Nephron progenitor cell (in vitro differentiated cells): ENCODE measurements at places on chromosomes 3 and 15.

GRCh38 chr15:44471885-44472455, 44.5 kb downstream of the CTDSPL2 start:
- DNase-seq, result no peak
- no peaks in the 10 kb centered on the region for H3K27me3 ChIP-seq
- no peak overlapping the region for H3K4me3 ChIP-seq
- H3K36me3 ChIP-seq, result peaks cover 83% of the 10 kb centered on the region
- no peaks in the 10 kb centered on the region for H3K4me1 ChIP-seq

DNA sequence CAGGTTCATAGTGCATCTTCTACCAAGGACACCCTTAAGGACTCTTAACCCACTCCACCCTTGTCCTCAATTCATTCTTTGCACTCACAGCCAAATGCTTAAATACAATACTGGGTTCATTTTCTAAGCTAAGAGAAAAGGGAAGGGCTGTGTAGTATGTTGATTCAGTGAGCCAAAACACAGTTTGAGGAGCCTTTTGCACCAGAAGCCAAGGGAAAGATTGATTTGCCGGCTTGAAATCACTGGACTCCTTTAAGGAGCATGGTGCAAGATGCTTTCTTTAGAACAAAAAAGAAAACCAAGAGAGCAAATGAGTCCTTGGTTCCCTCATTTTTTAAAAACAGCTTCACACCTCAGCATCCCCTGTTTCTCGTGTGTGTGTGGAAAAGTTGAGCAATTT, 47.8 kb downstream of the BOC start:
- peaks cover 79% of the 10 kb centered on the region for H3K36me3 ChIP-seq
- DNase-seq, result no peak
- H3K4me3 ChIP-seq, result no peak overlapping the region

- H3K27me3 ChIP-seq, result peaks cover 9% of the 10 kb centered on the region
- H3K4me3 ChIP-seq, result no peak overlapping the region
- H3K36me3 ChIP-seq, result no peaks in the 10 kb centered on the region
- DNase-seq, result no peak
- H3K4me1 ChIP-seq, result peaks cover 10% of the 10 kb centered on the region
- no peak overlapping the region for H3K27ac ChIP-seq
Measured at GRCh38 chr3:40737343-40737742, 212.6 kb downstream of the ZNF621 start.

GRCh38 chr3:120393243-120393642, 44.1 kb upstream of the LRRC58 start:
- H3K4me3 ChIP-seq, result no peak overlapping the region
- no peak for DNase-seq
- no peaks in the 10 kb centered on the region for H3K27me3 ChIP-seq
- H3K36me3 ChIP-seq, result peaks cover 45% of the 10 kb centered on the region
- no peaks in the 10 kb centered on the region for H3K4me1 ChIP-seq

- no peak overlapping the region for H3K4me3 ChIP-seq
- no peaks in the 10 kb centered on the region for H3K27me3 ChIP-seq
- peaks cover 7% of the 10 kb centered on the region for H3K4me1 ChIP-seq
- DNase-seq, result no peak
- no peak overlapping the region for H3K27ac ChIP-seq
Measured at GRCh38 chr15:35871282-35871681, 325.3 kb upstream of the DPH6 start.

- no peak for DNase-seq
- no peaks in the 10 kb centered on the region for H3K36me3 ChIP-seq
- peak overlapping the region; percentile 42 for H3K27ac ChIP-seq
- peaks cover 58% of the 10 kb centered on the region for H3K4me1 ChIP-seq
- H3K27me3 ChIP-seq, result peaks cover 6% of the 10 kb centered on the region
Measured at GRCh38 chr15:55823191-55823670, 80.3 kb upstream of the PRTG start.

- no peak overlapping the region for H3K27ac ChIP-seq
- DNase-seq, result no peak
- H3K27me3 ChIP-seq, result peaks cover 6% of the 10 kb centered on the region
- no peak overlapping the region for H3K4me3 ChIP-seq
Measured at GRCh38 chr3:107382631-107383030, 5.4 kb downstream of the CCDC54 start.

GRCh38 chr3:50385754-50386153, 26.4 kb upstream of the TMEM115 start:
- peaks cover 4% of the 10 kb centered on the region for H3K27me3 ChIP-seq
- DNase-seq, result no peak
- H3K4me1 ChIP-seq, result peaks cover 36% of the 10 kb centered on the region
- no peak overlapping the region for H3K4me3 ChIP-seq

- H3K36me3 ChIP-seq, result no peaks in the 10 kb centered on the region
- no peak overlapping the region for H3K27ac ChIP-seq
- peaks cover 6% of the 10 kb centered on the region for H3K4me1 ChIP-seq
- peaks cover 6% of the 10 kb centered on the region for H3K27me3 ChIP-seq
- DNase-seq, result no peak
Measured at GRCh38 chr15:53247041-53247708, 457.0 kb upstream of the ONECUT1 start.

GRCh38 chr3:28924744-28925360, 356.0 kb upstream of the RBMS3 start:
- no peak overlapping the region for H3K4me3 ChIP-seq
- H3K4me1 ChIP-seq, result no peaks in the 10 kb centered on the region
- no peaks in the 10 kb centered on the region for H3K36me3 ChIP-seq
- peaks cover 2% of the 10 kb centered on the region for H3K27me3 ChIP-seq
- DNase-seq, result no peak

DNA sequence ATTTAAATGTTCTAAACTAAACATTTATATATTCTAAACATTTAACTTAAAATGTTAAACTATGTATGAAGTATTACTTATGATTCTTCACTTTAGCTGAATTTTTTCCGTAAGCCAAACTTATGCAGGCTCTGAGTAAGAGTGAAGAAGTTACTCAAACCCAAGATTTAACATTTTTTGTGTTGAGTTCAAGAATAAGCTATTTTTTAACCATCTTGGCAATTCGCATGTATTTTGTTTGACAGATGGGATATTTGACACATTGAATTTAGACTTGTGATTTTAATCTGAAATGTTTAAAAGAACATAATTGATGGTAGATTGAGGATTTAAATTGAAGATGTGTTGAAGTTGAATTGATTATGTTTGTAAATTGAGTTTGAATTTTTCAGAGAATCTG, 14.6 kb upstream of the PPP2R3A start:
- H3K27ac ChIP-seq, result no peak overlapping the region
- no peaks in the 10 kb centered on the region for H3K36me3 ChIP-seq

DNA sequence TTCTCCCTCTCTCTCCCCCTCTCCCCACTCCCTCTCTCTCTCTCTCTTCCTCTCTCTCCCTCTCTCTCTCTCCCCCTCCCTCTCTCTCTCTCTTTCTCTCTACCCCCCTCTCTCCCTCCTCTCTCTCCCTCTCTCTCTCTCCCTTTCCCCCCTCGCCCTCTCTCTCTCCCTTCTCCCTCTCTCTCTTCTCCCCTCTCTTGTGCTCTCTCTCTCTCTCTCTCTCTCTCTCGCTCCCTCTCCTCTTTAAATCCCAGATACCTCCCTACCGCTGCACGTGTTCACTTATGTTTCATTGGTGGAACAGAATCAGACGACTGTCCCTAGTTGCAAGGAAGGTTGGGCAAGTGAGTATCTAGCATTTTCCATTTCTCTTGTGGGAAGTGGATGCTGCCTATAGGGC, 166.5 kb downstream of the EBLN2 start:
- no peak overlapping the region for H3K27ac ChIP-seq
- no peaks in the 10 kb centered on the region for H3K27me3 ChIP-seq
- H3K4me1 ChIP-seq, result peaks cover 54% of the 10 kb centered on the region
- H3K36me3 ChIP-seq, result no peaks in the 10 kb centered on the region

- H3K27ac ChIP-seq, result no peak overlapping the region
- H3K36me3 ChIP-seq, result no peaks in the 10 kb centered on the region
- no peak overlapping the region for H3K4me3 ChIP-seq
- H3K27me3 ChIP-seq, result peaks cover under 1% of the 10 kb centered on the region
- DNase-seq, result no peak
Measured at GRCh38 chr3:57709559-57709958, 16.7 kb upstream of the DENND6A start.

DNA sequence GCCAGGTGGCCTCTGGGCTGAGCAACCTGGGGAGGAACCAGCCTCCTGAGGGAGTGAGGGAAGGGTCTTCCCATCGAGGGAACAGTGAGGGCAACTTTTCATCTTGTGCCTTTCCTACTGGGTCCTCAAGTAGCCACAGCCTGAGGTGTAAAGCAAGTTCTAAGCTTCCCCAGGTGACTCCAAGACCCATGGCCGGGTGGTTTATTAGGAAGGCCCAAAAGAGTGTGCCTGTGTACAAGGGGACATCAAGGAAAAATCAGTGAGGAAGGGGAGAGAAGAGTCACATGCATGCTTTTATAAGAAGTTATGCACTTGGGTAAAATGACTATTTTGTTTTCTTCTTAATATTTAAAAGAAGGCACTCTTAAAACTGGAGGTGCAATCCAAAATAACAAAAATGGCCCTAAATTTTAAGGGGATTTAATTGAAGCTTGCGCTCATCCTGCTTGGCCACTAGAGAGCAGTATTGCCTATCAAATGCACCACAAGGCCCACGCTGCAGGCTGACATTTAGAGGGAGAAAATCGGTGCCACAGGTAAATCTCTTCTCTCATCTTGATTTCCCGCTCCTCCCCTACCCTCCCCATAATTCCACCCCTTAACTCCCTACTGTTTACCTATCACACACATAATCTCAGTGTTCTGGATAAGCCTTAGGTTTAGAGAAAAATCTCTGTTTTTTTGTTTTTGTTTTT, 6.7 kb downstream of the NANOGP8 start:
- H3K27ac ChIP-seq, result no peak overlapping the region
- no peaks in the 10 kb centered on the region for H3K27me3 ChIP-seq
- no peaks in the 10 kb centered on the region for H3K4me1 ChIP-seq

DNA sequence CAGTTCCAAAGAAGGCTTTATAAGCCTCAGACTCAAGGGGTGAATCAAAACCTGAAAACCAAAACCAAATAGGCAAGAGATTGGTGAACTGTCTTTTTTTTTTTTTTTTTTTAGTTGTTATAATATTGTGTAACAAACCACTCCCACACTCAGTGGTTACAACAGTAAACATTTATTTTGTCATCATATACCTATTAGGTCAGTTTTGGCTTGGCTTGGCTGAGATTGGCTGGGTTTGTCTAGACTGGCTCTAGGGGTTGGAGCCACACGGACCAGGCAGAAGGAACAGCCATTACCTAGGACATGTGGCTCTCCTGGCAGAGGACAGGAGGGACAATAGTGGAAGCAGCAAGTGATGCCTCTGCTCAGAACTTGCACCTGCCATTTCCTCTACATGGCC, 26.4 kb upstream of the RYR3 start:
- H3K27ac ChIP-seq, result no peak overlapping the region
- peaks cover 8% of the 10 kb centered on the region for H3K4me1 ChIP-seq
- H3K4me3 ChIP-seq, result no peak overlapping the region
- no peaks in the 10 kb centered on the region for H3K27me3 ChIP-seq
- DNase-seq, result no peak
- no peaks in the 10 kb centered on the region for H3K36me3 ChIP-seq

DNA sequence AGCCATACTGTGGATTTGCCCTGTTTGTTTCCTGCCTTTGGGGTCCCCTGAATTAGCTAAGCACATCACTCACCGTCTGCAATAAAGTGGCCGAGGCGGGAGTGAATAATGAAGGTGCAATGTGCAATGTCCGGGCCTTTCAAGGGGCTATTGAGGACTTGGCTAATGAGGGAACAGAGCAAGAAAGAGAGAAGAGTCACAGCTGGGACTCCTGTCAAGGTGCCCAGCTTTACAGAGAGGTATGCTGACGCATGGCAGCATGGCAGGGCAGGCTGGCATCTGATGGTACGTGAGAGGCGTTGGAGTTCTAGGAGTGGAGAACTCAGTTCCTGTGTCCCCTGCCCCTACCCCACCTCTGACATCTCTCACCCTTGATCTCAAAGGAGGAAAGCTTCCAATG, 13.8 kb upstream of the ATP2B2 start:
- no peaks in the 10 kb centered on the region for H3K36me3 ChIP-seq
- peaks cover 17% of the 10 kb centered on the region for H3K4me1 ChIP-seq
- no peak overlapping the region for H3K27ac ChIP-seq
- peaks cover 62% of the 10 kb centered on the region for H3K27me3 ChIP-seq

- H3K27ac ChIP-seq, result no peak overlapping the region
- no peak overlapping the region for H3K4me3 ChIP-seq
- DNase-seq, result no peak
- no peaks in the 10 kb centered on the region for H3K36me3 ChIP-seq
- no peaks in the 10 kb centered on the region for H3K27me3 ChIP-seq
- no peaks in the 10 kb centered on the region for H3K4me1 ChIP-seq
Measured at GRCh38 chr3:21704796-21705195, 46.2 kb downstream of the ZNF385D start.

GRCh38 chr3:110227991-110228390, 843.6 kb upstream of the NECTIN3 start:
- H3K36me3 ChIP-seq, result no peaks in the 10 kb centered on the region
- H3K4me1 ChIP-seq, result no peaks in the 10 kb centered on the region
- H3K27me3 ChIP-seq, result no peaks in the 10 kb centered on the region
- H3K4me3 ChIP-seq, result no peak overlapping the region
- DNase-seq, result no peak

GRCh38 chr3:41751597-41751996, 210.3 kb downstream of the ULK4 start:
- H3K4me1 ChIP-seq, result no peaks in the 10 kb centered on the region
- no peak for DNase-seq
- H3K36me3 ChIP-seq, result no peaks in the 10 kb centered on the region
- no peak overlapping the region for H3K27ac ChIP-seq
- no peaks in the 10 kb centered on the region for H3K27me3 ChIP-seq
- no peak overlapping the region for H3K4me3 ChIP-seq

GRCh38 chr3:176428552-176428951, 768.7 kb downstream of the TBL1XR1 start:
- H3K4me1 ChIP-seq, result no peaks in the 10 kb centered on the region
- H3K4me3 ChIP-seq, result no peak overlapping the region
- peaks cover 4% of the 10 kb centered on the region for H3K27me3 ChIP-seq
- H3K27ac ChIP-seq, result no peak overlapping the region
- DNase-seq, result no peak
- H3K36me3 ChIP-seq, result no peaks in the 10 kb centered on the region

DNA sequence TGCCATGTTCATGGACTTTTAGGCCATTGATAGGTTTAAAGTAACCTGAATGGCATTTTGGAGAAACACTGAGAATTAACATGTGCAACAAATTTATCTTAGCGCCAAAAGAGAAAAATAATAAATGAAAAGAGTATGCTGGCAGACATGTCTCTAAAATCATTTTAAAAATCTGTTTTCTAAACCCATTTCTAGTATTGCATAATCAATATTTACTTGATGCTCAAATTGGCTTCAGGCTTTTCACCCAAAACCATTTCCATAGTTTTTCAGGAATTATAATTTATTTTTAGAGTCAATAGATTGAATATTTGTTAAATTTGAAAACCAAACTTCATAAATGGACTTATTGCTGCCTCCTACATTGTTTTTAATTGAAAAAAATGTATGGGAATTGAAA, 423.0 kb downstream of the PLOD2 start:
- no peak overlapping the region for H3K4me3 ChIP-seq
- no peaks in the 10 kb centered on the region for H3K36me3 ChIP-seq
- H3K4me1 ChIP-seq, result no peaks in the 10 kb centered on the region
- H3K27ac ChIP-seq, result no peak overlapping the region
- H3K27me3 ChIP-seq, result no peaks in the 10 kb centered on the region
